ENCODE measurements at places on chromosomes 4 and X. TPM values are rescaled to one million over a fixed set of nuclear protein-coding genes. Genes with fewer than 3 reads are reported as not detected.

DNA sequence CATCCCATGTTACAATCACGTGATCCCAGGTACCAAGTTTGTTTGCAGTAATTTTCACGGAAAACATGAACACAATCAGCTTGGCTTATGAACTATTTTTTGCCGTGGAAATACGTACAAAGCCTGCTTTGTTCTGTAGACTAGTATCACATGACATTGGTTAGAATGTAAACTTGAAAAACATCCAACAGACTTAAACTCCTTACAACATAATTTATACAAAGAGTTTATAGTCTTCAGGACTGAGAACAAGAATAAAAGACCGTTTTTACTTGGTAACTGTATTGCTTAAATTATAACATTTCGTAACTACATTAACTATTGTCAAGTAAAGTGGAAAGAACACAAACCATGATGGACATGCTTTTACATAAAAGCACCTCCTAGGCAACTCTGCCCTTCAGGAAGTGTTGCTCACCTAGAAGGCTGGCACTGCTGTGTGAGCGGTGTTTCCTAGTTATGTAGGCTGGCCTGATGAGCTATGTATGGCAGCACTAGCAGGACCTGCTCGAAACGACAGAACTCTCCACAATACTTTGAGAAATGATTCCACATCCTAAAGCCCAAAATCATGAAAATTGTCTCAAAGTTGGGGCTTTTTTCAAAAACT is 41.8 kb upstream of the WDR1 start:
- H3K4me3 ChIP-seq, result no peak overlapping the region
- H3K27me3 ChIP-seq, result no peaks in the 10 kb centered on the region

The MAP7D3 gene
- total RNA-seq, result 8.3 TPM

The SSX1 gene
- not detected for total RNA-seq

- H3K4me3 ChIP-seq, result no peak overlapping the region
- DNase-seq, result peak; percentile 33
- H3K36me3 ChIP-seq, result no peaks in the 10 kb centered on the region
- H3K27ac ChIP-seq, result no peak overlapping the region
- no peaks in the 10 kb centered on the region for H3K27me3 ChIP-seq
Measured at GRCh38 chr4:118224243-118224829, 128.5 kb downstream of the PRSS12 start.

The VSIG1 gene
- total RNA-seq, result 39.5 TPM

DNA sequence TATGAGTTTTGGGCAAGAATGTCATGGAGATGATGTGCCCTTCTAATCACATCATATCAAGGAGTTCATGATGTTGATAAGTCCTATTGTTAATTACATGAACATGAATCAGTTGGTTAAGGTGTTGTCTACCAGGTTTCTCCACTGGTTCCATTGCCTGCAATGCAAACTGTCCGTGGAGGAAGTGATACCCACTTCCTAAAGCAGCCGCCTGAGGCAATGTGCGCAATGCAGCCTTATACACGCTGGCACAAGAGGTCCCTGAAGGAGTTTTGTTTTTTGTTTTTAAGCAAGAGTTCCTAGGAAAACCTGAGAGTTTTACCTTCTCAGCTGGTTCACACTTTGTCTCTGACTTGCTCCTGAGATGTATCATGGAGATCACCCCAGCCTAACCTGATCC is 5.9 kb upstream of the GPKOW start:
- no peak overlapping the region for H3K4me3 ChIP-seq
- H3K36me3 ChIP-seq, result no peaks in the 10 kb centered on the region
- H3K27me3 ChIP-seq, result no peaks in the 10 kb centered on the region
- no peak for DNase-seq

DNA sequence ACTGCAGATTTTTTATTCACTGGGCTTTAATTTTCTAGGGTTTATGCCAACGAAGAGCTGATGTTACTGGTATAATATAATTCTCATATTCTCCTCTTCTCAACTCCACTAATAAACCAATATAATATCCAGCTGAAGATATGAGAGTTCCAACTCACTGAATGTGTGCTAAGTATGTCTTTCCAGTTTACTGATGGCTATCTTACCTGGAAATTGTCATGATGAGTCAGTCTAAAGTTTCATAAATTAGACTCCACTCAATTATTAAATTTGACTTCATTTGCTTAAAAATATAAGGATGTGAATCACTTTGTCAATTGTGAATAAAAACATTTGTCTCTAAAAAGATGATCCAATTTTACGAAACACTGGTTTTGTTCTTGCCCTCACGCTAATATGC is 28.4 kb downstream of the STBD1 start:
- no peaks in the 10 kb centered on the region for H3K36me3 ChIP-seq
- H3K27me3 ChIP-seq, result no peaks in the 10 kb centered on the region
- no peaks in the 10 kb centered on the region for H3K4me1 ChIP-seq
- H3K4me3 ChIP-seq, result no peak overlapping the region
- no peak overlapping the region for H3K27ac ChIP-seq

GRCh38 chr4:182973511-182973911 is 56.3 kb upstream of the DCTD start:
- H3K4me1 ChIP-seq, result no peaks in the 10 kb centered on the region
- no peak for DNase-seq
- no peak overlapping the region for H3K27ac ChIP-seq
- peaks cover 23% of the 10 kb centered on the region for H3K27me3 ChIP-seq

DNA sequence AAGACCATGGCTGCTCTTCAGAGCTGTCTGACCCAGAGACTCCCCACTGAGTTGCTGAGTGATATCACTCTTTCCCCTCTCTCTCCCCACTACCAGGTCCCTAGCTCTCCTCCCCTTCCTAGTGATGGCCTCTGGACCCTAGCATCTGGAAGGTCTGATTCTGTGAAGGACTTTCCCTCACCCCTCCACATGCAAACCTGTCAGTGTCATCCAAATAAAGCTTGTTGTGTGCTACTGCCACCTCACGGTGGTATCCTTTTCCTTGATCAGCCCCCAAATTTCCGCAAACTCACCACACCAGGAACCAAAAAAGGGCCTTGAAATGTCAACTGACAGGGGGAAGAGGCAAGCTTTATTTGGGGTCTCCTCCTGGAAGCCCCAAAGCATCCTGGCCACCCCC is 500.2 kb downstream of the IDS start:
- H3K36me3 ChIP-seq, result no peaks in the 10 kb centered on the region
- H3K4me3 ChIP-seq, result no peak overlapping the region
- no peaks in the 10 kb centered on the region for H3K27me3 ChIP-seq
- H3K4me1 ChIP-seq, result no peaks in the 10 kb centered on the region
- no peak overlapping the region for H3K27ac ChIP-seq

DNA sequence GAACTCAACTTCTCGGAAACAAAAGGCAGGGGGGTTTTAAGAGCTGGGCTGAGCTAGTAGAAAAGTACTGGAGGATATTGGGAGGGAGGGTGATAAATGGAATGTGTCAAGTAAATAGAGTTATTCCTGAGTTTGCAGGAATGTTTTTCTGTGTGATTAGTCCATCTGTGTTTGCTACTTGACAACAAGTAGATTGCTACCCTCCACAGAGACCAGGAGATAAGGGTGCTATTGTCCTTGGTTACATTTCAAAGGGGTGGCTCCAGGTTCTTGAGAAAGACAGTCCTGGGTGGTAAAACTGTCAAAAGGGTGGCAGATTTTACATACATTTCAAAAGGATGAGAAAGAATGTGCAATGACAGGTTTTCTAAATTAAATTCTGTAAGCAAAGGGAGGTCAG is 181.2 kb upstream of the PPP3CA start:
- peaks cover 27% of the 10 kb centered on the region for H3K27me3 ChIP-seq
- H3K36me3 ChIP-seq, result no peaks in the 10 kb centered on the region
- DNase-seq, result no peak
- peaks cover 9% of the 10 kb centered on the region for H3K4me1 ChIP-seq
- peak overlapping the region; percentile 39 for H3K27ac ChIP-seq

DNA sequence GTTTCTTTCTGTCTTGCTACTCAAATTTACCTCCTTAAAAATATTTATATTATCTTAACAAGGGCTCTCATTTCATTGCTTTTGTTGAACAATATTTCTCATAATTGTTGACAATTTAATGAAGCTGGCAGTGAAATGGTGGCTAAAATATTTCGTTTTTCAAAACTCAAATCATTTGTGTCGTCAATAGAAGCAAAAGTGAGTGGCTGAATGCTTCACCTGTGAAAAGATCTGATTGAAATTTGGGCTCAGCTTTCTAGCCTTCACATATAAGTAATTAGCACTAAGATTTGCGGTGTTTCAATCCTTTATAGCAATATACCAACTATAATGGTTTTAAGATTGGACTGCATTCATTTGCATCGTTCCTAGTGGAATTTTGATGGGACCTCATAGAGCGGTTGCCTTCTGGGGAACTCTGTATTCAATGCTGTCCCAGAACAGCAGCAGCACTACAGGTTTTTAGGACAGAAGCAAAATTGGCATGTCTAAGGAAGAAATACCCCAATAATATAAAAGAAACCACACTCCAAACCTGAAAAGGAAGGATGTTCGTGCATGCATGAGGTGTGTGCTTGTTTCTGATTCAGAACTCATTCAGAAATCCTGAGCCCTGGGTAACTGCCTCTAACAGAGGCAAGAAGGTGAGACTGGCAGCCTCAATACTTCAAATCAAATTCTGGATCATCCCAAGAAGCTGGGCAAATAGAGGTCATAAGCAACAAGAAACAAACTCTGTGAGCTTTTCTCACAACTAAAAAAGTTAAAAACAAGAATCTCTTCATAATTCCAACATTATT is 2.5 kb downstream of the CXCL1 start:
- no peaks in the 10 kb centered on the region for H3K36me3 ChIP-seq
- H3K4me1 ChIP-seq, result peaks cover 6% of the 10 kb centered on the region
- H3K4me3 ChIP-seq, result no peak overlapping the region
- no peak overlapping the region for H3K27ac ChIP-seq

The GPC4 gene
- not detected for total RNA-seq

- H3K27me3 ChIP-seq, result peaks cover 2% of the 10 kb centered on the region
- peaks cover 32% of the 10 kb centered on the region for H3K4me1 ChIP-seq
- H3K4me3 ChIP-seq, result peak overlapping the region; percentile 68
- H3K27ac ChIP-seq, result peak overlapping the region; percentile 8
Measured at GRCh38 chrX:40471965-40472648, 108.7 kb upstream of the ATP6AP2 start.
